Nucleus accumbens (tissue), 56 donors: ENCODE measurements at places on chromosomes 13 and 19.

DNA sequence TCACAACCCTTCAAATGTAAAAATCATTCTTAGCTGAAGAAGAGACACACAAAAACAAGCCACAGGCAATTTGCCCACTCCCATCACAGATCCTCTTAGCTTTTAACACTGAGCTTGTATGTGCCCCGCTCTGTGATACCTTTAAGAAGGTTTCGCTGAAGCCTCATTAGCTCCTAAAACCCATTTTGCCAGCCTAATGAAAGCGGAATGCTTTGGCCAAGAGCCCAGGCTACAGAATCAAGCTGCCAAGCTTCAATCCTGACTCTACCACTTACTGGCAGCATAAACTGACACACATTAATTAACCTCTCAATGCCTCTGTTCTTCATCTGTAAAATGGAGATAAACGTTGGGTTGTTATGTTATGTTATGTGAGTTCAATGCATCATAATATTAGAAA is 10.5 kb downstream of the ZNF112 start:
- no peak for DNase-seq

DNA sequence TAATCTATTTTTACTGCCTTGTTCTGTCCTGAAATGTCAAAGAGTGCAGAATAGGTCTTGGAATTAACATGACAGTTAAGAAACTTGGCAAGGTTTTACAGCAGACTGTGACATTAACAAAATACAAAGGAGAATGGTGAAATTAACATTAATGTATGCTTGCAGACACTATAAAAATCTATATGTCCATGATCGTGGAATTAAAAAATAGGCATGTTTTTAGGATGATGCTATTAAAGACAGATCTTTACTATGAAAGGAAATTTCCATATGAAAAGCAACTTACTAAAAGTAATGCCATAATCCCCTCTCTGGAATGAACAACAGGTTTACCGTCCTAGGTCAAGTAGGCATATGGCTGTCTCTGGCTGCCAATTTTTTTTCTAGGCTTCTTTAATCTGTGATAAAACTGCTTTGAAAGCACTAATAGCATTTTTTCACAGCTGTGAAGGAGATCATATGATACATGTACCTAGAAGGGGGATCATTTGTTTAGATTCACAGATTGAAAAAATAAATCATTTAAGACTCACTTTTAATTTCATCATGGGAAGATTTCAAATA is 291.5 kb downstream of the ZNF536 start:
- DNase-seq: no peak

DNA sequence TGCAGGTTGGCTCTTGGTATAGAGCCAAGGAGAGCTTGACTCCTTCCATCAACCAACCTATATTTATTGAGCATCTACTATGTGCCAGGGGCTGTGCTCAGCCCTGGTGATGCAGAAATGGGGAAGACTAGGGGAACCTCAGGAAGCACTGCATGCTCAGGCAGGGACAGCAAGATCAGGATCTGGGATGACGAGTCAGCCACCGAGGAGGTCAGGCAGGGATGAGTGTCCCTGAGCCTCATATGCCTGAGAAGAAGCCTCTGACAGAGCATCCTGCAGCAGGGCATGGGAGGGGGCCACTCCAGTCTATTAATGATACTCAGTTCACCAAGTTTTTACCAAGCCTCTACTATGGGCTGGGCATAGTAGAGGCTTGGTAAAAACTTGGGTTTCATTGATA is 158.1 kb downstream of the KATNAL1 start:
- no peak for DNase-seq

GRCh38 chr13:97945342-97945741 is 8.1 kb upstream of the IPO5 start:
- no peak for DNase-seq

DNA sequence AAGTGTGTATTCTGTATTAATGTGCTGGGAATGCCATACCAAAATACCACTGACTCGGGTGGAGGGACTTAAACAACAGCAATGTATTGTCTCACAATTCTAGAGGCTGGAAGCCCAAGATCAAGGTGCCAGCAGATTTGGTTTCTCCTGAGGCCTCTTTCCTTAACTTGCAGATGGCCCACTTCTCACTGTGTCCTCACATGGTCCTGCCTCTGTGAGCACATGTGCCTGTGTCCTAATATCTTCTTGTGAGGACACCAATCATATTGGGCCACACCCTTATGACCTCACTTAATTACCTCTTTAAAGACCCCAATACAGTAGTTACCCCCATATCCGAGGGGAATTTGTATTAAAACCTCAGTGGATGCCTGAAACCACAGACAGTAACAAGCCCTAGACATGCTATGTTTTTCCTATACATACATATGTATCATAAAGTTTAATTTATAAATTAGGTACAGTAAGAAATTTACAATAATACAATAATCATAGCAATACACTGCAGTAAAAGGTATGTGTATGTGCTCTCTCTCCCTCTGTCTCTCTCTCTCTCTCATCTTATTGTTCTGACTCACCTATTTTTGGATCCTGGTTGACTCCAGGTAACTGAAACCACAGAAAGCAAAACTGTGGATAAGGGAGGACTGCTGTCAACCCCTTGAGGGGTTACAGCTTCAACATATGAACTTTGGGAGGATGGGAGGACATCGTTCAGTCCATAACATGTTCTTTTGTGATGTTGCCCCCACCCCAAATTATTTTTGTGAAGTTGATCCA is 174.3 kb downstream of the IRS2 start:
- no peak for DNase-seq

GRCh38 chr19:38049105-38049649 is 142.2 kb downstream of the SIPA1L3 start:
- no peak for DNase-seq

DNA sequence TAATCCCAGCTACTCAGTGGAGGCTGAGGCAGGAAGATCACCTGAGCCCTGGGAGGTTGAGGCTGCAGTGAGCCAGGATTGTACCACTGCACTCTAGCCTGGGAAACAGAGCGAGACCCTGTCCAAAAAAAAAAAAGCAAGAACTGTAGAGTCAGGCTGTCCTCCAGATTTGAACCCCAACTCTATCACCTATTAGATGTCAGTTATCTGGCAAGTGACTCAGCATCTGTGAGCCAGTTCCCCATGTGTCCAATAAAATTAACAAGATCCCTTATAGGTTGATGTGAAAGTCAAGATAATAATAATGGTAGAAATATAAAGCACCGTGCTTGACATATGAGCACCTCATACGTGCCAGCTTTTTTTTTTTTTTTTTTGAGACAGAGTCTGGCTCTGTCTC is 22.0 kb downstream of the GP6 start:
- no peak for DNase-seq

GRCh38 chr13:24005755-24006281 is 108.5 kb upstream of the C1QTNF9B start:
- no peak for DNase-seq

DNA sequence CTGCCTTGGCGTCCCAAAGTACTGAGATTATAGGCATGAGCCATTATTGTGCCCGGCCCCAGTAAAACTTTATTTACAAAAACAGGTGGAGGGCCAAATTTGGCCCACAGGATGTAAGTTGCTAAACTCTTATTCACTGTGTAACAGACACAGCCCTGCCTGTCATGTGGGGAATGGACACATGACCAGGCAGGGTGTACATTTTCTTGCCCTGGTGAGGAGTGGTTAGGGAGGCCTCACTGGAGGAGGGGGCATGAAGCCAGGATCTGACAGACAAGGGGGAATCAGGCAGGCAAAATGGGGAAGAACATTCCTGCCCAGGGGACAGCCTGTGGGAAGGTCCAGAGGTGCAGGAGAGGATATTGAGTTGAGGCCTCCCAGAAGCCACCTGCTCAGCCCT is 7.4 kb upstream of the PGLS start:
- DNase-seq: no peak

GRCh38 chr13:51770681-51771417 is 33.1 kb downstream of the DHRS12 start:
- DNase-seq: no peak

DNA sequence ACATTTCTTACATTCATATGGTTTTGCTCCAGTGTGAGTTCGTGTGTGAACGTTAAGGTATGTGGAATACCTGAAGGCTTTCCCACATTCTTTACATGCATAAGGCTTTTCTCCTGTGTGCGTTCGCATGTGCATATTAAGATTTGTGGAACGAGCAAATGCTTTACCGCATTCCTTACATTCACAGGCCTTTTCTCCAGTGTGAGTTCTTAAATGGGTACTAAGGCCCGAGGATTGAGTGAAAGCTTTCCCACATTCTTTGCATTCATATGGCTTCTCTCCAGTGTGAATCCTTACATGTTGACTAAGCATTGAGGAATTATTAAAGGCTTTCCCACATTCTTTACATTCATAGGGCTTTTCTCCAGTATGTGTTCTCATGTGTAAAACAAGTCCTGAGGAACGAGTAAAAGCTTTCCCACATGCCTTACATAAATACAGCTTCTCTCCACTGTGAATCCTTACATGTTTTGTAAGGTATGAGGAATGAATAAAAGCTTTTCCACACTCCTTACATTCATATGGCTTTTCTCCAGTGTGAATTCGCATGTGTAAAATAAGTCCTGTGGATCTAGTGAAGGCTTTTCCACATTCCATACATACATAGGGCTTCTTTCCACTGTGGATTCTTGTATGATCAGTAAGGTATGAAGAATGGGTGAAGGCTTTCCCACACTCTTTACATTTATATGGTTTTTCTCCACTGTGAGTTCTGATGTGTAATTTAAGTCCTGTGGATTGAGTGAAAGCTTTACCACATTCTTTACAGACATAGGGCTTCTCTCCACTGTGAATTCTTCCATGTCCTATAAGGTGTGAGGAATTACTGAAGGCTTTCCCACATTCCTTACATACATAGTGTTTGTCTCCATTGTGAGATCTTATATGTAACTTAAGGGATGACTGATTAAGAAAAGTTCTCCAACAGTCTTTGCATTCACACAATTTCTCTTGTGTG is 10.7 kb downstream of the ZNF846 start:
- DNase-seq: no peak

DNA sequence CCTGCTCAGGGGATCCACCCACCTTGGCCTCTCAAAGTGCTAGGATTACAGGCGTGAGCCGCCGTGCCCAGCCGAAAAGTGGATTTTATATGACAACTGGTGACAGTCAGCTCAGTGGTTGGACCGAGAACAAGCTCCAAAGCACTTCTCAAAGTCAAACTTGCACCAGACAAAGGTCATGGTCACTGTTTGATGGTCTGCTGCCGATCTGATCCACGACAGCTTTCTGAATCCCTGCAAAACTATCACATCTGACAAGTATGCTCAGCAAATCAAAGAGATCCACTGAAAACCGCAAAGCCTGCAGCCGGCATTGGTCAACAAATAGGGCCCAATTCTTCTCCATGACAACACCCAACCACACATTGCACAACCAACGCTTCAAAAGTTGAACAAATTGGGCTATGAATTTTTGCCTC is 21.6 kb upstream of the NAA16 start:
- no peak for DNase-seq

DNA sequence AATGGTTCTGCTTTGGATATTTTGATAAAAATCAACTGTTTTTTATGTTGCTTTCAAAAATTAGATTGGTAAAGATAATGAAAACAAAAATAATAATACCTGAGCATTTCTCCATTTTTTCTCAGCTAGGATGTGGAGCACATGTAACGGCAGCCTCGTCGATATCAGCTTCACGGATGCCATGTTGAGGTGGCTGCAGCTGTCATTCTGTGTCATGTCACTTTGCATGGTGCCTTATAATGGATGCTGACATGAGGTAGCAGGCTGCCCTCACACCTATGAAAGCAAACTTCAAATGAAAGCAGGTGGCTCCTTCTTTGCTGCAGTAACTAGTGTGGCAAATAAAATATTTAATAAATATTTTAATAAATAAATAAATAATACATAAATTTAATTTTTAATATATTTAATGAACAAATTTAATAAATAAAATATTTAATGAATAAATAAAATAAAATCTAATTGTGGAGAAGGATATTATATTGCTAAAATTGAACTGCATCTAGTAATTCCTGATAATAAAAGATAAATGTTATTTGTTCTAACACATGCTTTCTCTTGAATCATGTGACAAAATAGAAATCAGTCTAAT is 955.7 kb upstream of the SLC10A2 start:
- no peak for DNase-seq

DNA sequence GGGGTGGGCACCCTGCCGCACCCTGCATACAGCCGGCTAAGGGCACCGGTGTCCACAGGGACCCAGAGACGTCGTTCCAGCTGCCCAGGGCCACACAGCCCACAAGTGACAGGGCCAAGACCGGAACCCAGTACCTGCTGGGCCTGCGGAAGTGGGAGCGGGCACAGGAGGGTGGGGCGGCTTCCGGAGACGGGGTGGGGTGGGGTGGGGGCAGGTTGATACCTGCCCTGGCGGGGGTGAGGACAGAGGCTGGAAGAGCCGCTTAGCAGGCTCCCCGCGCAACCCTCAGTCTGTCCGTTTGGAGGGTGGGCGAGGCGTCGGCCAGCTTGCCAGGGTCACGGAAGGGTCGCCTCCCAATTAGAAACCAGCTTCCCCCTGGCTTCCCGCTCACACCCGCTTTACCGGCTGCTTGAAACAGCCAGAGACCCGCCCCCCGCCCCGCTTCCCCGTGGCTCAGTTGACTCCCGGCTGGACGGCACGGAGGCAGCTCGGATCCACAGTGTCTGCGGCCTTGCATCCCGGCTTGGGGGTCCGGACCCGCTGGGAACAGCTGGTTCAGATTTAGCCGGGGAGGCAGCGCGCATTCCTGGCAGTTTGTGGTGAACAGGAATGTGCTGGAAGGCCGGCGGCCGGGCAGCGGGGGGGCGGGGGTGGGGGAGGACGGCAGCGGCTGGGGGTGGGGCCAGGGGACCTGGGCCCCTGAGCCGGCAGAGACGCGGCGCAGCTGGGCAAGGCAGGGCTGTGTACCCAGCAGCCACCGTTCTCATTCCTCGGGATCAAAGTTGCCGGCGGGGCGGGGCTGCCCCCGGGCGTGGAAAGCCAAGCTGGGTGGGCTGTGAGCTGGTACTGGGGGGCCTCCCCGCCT is 1.9 kb downstream of the CNN2 start:
- no peak for DNase-seq

- no peak for DNase-seq
These were observed 46.3 kb downstream of the ZNF724 start for GRCh38 chr19:23203841-23204344.

GRCh38 chr19:38412961-38413360 is 10.1 kb downstream of the FAM98C start:
- no peak for DNase-seq

DNA sequence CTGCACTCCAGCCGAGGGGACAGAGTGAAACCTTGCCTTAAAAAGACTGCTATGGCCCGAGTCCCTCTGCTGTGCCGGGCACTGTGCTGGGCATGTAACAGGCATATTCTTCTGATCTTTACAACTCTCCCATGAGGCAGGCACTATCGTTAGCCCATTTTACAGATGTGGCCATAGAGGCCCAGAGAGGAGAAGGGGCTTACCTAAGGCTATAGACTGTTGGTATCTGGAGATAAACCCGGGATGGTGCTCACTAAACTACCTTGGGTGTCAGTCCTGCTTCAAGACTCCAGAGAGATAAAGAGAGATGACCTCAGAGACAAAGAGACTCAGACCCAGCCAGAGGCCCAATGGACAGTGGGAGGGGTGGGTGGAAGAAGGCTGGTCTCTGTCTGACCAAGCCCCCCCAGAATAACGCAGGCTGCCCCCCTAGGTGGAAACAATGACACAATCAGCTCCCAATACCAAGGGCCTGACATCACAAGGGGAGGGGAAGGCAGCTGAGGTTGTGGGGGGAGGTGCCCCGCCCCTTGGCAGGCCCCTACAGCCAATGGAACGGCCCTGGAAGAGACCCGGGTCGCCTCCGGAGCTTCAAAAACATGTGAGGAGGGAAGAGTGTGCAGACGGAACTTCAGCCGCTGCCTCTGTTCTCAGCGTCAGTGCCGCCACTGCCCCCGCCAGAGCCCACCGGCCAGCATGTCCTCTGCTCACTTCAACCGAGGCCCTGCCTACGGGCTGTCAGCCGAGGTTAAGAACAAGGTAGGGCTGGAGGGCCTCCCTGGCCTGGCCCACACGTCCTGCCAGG is at the start of gene CNN1:
Gene CNN1 (plus strand): TSS at position 620 of the 805 bp plus-strand sequence. CDS start 77 bp downstream, at position 697.
- no peak for DNase-seq
